ENCODE measurements at places on chromosomes 3 and 15. TPM values are rescaled to one million over a fixed set of nuclear protein-coding genes. Genes with fewer than 3 reads are reported as not detected.

BBX gene
- 52.6 TPM for total RNA-seq

SLC24A5 gene
- not detected for total RNA-seq

PARP3 gene
- total RNA-seq: 31.4 TPM

INKA1 gene
- 1.6 TPM for total RNA-seq

INSYN1 gene
- 0.53 TPM for total RNA-seq

GUCA1C gene
- not detected for total RNA-seq

DNA sequence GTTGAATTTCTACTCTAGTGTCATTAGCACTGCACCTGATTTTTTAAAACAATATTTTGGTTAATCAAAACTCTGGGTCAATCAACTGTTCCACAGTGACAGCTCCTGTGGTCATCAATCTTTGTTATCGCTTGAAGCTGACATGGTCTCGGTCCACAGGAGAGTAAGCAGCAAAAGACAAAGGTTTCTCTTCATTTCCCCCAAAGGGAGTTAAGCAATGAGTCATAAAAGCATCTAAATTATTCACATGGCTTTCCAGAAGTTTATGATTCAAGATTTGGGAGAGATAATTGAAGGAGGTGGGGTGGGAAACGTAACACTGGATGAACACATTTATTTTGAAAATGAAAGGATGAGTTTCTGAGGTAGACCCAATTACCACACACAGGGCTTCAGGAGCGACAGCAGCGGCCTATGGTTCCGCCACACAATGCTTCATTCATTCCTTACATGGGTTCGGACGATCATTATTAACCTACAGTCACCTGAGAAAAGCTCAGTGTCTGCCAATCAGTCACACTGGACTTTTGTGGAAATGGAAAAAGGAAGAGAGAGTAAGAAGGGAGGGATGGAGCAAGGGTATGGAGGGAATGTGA is 505.1 kb downstream of the FHIT start:
- DNase-seq: peak; percentile 40

- DNase-seq: no peak
Observed at GRCh38 chr15:70410371-70410985, 312.8 kb upstream of the TLE3 start.

DNA sequence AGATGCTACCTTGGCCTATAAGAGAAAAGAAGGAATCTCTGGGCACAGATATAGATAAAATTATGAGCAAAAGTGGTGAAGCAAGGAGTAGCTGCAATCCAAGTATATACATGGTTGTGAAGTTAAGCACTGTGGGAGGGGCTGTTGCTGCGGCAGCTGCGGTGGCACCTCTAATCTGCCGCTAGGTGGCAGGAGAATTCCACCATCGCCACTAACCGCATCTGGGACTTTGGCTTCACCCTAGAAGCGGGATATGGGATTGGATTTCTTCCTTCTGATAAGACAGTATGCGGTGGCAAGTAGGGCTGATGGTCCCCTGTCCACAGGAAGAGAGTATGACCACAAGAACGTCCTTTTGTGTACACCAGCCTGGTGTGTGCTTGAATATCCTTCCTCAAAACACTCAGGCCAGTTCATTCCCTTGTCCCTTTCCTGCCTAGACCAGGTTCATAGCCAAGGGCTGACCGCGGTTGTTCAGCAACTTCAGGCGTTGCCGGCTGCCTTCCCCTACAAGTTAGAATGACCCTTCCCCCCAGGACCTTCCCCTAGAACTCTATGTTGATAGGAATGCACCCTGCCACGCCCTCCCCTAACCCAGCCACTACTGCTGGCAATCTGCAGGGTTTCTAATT is 5.1 kb downstream of the MAGEL2 start:
- peak; percentile 61 for DNase-seq

DNA sequence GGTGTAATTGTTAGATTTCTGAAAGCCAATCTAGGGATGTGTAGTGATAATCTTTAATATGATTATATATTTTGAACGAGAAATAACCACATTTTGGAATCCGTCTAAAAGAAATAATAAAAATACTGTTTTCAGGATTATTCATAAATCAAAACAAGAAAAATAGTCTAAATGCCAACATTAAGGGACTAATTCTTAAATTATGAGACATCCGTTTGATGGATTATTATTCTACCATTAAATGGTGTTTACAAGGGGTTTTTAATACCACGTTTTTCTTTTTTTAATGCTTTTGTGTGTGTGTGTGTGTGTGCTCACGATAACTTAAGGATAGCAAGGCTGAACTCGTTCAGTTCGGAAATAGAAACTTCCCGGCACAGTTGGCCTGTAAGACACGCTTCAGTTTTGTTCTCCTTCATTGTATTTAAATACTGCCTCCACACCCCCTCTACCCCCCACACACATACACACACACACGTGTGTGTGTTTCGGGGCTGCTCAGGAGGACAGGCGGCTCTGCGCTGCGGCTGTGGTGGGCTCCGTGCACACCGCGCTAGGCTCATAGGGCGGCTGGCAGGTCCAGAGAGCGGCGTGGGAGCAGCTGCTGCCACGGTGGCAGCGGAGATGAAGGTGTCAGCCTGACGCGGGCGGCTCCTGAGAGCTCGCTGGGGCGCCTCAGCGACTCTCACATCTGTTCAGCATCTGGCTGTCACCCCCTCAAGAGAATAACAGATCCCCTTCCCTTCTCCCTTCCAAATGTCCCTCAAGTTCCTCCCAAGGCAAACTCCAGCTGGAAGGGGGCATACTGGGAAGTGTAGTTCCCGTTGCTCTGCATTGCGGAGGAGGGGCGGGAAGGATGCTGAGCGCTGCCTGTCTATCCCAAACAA is 23.0 kb upstream of the ANP32A start:
- no peak for DNase-seq

DNA sequence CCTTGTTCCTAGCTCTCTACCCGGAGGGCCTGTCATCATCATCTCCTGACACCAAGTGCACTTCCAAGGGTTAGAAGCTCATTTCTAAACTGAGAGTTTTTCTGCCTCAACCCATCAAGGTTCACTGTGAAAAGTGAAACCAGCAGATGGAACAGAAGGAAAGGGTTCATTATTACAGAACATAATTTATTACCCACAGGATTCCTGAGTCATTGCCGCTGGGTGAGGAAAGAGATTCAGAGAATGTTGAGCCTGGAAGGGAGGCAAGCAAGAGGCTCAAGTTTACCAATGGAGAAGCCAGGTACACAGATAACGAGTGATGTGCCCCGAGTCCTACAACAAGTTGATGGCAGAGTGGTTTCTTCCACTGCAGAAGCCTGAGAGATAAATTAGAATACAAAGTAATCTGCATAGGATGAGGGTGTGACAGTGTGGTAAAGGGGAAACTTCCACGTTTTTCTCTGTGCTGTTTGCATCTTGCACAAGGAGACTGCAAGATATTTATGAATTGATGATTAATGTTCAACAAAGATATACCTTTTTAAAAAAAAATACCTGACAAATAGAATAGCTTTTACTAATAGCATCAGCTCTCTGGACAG is 80.5 kb upstream of the SETMAR start:
- no peak for DNase-seq

GRCh38 chr3:43291546-43291945 is 5.2 kb downstream of the SNRK start:
- no peak for DNase-seq

DNA sequence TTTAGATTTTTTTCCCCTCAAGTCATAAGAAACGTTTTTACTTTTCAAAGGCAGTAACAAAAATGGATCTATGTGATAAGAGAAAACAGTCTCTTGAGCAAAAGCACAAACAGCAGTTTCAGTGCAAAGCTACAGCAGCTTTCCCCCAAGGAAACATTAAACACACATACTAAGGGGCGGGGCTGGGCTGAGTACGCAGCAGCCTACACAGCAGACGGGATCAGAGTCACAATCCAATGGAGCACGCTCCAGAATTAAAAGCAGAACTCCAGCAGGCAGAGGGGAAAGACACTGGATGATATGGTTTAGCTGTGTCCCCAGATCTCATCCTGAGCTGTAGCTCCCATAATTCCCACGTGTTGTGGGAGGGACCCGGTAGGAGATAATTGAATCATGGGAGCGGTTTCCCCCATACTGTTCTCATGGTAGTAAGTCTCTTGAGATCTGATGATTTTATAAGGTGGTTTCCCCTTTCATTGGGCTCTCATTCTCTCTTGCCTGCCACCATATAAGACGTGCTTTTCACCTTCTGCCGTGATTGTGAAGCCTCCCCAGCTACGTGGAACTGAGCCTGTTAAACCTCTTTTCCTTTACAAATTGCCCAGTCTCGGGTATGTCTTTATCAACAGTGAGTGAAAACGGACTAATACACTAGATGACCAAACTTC is 116.2 kb upstream of the SLCO3A1 start:
- no peak for DNase-seq

Measured in HT1080 (cell line).